Islet precursor cell (in vitro differentiated cells): ENCODE measurements at places on chromosomes 13 and 19.

- peak; percentile 53 for DNase-seq
Observed at GRCh38 chr13:112804374-112804773, 114.5 kb downstream of the ATP11A start.

DNA sequence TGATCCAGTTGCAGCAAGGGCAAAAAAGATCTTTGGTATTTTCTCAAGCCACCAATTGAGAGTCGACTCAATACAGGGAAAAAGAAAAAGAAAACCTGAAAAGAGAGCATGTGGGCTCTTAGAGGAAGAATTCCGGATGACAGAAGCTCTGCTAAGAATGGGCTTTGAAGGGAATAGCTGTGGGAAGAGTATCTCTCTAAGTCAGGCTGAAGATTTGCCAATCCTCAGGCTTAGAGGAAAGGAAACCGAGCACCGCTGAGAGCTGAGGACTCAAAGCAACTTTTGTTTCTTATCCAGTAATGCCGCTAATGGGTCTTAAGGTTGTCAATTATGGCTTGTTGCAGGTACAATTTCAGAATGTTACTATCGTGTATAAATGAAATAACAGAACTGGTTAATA, 166.4 kb downstream of the EFNB2 start:
- no peak for DNase-seq

- DNase-seq: no peak
Observed at GRCh38 chr19:19077103-19077502, 13.3 kb downstream of the SLC25A42 start.

DNA sequence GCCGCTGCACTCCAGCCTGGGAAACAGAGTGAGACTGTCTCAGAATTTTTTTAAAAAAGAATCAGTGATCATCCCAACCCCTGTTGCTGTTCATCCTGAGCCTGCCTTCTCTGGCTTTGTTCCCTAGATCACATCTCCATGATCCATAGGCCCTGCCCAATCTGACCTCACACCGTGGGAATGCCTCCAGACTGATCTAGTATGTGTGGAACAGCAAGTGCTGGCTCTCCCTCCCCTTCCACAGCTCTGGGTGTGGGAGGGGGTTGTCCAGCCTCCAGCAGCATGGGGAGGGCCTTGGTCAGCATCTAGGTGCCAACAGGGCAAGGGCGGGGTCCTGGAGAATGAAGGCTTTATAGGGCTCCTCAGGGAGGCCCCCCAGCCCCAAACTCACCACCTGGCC, at the start of gene KLK2:
Gene KLK2 (plus strand): TSS at position 384 of the 400 bp plus-strand sequence. CDS start 35 bp downstream, outside the sequence.
- no peak for DNase-seq

DNA sequence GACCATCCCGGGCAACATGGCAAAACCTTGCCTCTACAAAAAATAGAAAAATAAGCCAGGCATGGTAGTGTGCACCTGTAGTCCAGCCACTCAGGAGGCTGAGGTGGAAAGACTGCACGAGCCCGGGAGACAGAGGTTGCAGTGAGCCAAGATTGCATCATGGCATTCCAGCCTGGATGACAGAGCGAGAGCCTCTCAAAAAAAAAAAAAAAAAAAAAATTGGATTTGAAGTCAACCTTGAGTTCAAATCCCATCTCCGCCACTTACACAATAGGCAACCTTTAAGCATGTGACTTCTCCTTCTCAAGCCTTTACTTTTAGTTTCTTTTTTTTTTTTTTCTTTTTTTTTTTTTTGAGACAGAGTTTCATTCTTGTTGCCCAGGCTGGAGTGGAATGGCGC, 12.0 kb downstream of the KASH5 start:
- no peak for DNase-seq

- no peak for DNase-seq
Observed at GRCh38 chr13:110289174-110289573, 17.8 kb downstream of the COL4A1 start.

DNA sequence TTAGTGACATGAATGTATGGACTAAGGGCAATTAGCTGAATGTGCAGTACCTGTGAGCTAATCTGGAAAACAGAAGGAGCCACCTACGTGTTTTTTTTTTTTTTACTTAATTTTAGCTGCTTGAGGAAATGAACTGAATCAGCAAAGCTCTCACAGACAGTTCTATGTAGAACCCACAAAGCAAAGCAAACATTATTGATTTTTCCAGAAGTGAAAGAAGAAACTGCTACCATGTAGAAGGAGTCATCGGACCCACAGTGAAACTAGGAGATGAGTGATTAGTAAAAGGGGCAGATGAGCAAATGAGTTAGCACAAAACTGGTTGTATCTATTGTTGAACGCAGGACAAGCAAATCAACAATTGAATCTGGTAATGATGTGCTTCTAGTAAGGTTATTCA, 94.1 kb upstream of the SLC7A1 start:
- no peak for DNase-seq

GRCh38 chr13:93549326-93550005, 322.9 kb downstream of the GPC6 start:
- no peak for DNase-seq

GRCh38 chr19:31118287-31118955, 230.8 kb downstream of the TSHZ3 start:
- DNase-seq: peak; percentile 59

DNA sequence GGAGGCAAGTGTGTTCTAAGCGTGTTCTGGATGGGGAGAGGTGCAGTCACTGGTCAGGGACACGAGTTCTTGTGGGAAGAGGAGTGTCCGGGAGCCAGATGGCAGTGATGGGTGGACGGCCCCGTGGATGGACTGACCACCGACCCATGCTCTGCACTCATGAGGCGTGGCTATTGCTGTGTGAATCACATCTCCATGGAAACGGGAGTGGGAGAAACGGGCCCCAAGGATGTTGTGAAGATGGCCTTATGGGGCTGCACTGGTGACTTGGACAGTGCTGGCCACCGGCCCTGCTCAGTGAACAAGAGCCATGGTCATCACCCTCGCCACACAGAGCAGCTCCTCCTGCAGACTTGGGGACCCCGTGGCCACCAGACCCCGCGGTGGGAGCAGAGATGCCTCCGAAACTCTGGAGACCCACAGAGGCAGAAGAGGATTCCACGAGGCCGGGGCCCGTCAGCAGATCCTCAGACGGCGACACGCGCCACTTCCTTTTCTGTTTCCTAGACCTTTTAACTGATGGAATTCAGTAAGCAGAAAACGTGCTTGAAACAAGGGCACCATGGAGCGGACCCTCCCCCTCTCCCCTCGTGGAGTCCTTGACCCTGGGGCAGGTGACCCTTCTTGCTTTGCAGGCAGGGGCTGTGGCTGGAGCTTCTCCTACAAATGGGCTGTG, 47.5 kb downstream of the GAS6 start:
- DNase-seq: no peak

DNA sequence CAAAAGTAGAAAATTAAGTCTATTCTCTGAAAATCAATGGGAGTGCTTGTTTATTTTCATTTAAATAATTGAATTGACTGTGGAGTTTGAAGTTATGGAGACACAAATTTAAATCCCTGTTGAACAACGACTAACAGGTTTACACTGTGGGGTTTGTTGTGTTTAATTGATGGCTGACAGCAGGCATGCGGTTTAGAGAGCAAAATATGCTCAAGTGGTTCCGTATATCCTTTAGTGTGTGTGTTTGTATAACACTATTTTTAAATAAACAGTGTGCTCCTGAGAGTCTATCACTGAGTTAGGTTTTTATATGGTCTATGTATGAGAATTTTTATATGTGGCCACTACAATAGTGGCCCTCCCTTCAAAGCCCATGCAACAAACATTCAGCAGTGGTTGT, 332.0 kb downstream of the GPC6 start:
- DNase-seq: no peak

DNA sequence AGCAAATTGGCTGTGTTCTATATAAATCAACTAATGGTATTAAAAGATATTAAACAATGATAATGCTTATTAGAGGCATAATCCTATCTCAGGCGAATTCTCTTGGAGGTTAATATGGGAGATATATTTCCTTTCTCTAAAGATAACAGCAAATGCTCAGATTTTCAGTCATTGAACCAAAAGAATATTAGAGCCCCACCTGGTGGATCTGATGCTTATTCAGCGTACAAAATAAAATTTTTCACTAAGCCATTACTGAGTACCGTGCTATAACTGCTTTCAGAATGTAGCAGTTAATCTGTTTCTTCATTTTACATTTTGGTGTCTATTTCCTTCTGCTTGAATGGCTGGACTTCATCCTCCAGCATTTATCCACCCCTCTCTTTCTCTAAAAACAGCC, 143.3 kb upstream of the IPO5 start:
- DNase-seq: no peak

GRCh38 chr19:46945694-46946489, 73.7 kb upstream of the NPAS1 start:
- DNase-seq: no peak

- DNase-seq: no peak
Observed at GRCh38 chr19:17324357-17325114, 10.1 kb downstream of the ANO8 start.

DNA sequence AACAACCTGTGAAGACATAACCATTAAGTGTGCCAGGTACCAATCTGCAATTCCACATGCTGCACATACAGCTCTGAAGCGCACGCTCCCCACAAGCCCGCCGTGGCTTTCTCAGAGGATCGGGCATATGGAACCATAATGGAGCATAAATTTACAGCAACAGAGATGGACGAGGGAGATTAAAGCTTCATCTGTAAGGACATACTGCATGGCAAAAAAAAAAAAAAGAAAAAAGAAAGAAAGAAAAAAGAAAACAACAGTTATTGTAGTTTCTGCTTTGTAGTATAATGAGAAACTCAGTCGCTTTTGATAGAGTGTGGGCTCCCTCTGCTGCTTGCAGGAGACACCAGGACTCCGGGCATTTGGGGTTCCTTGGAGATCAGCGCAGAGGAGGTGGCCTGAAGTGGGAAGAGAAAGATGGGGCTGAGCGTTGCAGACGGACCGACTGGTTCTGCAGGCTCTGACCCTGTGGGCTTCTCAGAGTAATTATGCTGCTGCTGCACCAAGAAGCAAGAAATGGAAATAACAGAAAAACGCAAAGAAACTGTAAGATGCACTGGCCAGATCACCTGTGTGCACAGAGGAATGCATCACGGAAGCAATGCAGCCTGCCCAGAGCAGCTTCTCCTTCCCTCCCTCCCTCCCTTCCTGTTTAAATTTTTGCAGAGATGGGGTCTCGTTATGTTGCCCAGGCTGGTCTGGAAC, 10.8 kb upstream of the PDCD5 start:
- DNase-seq: peak; percentile 71

DNA sequence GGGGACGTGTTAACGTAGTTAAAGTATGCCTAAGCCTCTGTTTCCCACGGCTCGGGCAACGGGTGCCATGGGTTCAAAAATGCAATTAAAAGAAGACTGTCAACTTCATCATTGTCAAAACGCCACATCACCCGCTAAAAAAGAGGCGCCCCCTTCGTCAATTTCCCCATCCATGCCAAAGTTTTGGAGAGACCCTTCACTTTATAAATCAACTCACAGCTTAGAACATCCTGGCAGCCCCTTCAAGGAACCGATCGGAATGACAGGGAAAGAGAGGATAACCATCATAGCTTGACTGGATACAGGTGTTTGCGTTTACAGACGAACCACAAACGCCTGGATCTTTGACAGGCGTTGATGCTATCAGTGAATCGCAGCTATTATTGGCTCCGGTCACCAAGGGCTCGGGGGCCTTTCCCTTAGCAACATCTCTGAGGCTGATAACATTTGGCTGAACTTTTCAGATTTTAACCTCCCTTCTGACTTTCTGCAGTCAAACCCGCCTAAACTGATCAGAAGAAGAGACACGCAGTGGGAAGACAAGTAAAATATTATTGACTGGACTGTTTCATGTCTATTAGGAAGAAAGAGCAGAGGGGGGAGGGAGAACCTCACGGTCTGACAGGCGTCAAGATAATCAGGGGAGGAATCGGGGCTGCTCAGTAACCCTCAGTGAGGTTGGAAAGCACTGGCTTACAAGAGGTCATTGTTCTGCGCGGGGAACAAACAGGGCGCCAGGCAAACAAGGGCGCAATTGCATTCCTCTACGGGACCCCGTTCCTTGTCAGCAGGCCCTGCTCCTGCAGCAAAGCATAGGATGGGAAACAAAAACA, 322.5 kb upstream of the ZNF507 start:
- DNase-seq: no peak

DNA sequence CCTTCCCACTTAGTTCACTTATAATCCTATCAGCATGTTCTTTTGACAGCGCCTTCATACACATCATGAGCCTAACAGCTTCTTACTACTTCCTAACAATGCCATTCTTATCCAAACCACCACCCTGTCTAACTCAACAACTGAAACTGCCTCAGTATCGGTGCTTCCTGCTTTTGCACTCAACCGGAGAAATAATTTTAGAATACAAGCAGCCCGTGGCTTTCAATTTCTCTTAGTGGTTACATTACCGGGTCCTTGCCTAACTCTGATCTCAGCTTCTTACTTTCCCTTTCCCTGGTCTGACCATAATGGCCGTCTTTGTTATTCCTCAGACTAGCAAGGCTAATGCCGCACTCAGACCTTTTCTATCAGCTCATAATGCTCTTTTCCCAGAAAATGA, 17.0 kb downstream of the ZFP82 start:
- no peak for DNase-seq

GRCh38 chr19:13537454-13537853, 31.2 kb upstream of the CACNA1A start:
- DNase-seq: no peak

DNA sequence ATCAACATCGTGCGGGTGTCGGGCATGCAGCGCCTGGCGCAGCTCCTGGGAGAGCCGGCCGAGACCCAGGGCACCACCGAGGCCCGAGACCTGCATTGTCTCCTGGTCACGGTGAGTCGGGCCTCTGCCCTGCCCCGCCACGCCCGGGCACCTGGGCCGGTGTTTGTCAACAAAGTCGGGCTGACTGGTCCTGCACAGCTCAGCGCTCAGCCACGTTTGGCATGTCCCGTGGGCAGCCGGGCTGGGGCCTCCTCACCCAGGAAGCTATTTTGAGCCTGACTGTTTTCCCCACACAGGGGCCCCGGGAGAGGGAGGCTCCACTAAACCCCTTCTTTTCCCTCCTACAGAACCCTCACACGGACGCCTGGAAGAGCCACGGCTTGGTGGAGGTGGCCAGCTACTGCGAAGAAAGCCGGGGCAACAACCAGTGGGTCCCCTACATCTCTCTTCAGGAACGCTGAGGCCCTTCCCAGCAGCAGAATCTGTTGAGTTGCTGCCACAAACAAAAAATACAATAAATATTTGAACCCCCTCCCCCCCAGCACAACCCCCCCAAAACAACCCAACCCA, 1.3 kb downstream of the GADD45B start:
- DNase-seq: no peak

DNA sequence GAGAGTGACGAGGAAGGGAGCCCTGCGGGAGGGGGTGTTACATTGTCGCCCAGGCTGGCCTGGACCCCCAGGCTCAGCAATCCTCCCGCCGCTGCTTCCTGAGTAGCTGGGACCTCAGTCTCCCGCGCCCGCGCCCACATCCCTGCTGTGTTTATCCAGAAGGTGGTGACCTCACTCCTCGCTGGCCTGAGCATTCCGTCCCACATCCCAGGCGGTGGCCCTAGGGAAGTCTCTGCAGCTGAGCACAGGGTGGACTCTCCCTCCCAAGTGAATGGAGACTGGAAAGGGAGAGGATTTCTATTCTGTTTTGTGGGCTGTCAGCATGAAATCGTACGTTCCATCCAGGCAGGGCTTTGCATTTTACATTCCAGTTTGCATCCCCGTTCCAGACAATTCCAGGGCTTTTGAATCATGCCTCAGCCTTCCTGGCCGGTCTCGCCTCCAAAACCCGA, 401 bp upstream of the ZNF765 start:
- DNase-seq: peak; percentile 91
